GM03348 (cell line): ENCODE measurements at places on chromosomes 4 and X.

- DNase-seq: peak; percentile 27
Observed at GRCh38 chrX:102832661-102833060, 104.4 kb upstream of the RAB40AL start.

- DNase-seq: no peak
Observed at GRCh38 chr4:180706766-180707165, 1536.4 kb upstream of the TENM3 start.

- peak; percentile 42 for DNase-seq
Observed at GRCh38 chrX:44873415-44874276, 658 bp downstream of the KDM6A start.

DNA sequence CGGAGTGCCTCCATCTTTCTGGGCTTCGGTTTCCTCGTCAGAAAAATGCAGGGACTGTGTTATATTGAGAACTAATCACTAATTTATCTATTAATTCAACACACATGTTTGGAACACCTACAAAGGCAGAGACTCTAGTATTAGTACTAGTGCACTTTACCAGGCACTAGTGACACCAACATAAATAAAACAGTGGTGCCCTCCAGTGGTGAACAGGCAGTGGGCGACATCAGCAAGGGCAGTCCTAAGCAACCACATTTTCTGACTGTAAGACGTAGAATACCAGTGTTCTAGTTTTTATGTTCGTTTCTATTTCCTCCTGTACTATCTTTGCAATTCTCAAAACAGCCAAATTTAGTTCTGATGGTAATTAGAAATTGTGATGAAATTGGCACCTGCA lies 69.1 kb upstream of the UCP1 start:
- DNase-seq: peak; percentile 30

- no peak for DNase-seq
Observed at GRCh38 chr4:20625426-20625825, 74.8 kb upstream of the PACRGL start.

DNA sequence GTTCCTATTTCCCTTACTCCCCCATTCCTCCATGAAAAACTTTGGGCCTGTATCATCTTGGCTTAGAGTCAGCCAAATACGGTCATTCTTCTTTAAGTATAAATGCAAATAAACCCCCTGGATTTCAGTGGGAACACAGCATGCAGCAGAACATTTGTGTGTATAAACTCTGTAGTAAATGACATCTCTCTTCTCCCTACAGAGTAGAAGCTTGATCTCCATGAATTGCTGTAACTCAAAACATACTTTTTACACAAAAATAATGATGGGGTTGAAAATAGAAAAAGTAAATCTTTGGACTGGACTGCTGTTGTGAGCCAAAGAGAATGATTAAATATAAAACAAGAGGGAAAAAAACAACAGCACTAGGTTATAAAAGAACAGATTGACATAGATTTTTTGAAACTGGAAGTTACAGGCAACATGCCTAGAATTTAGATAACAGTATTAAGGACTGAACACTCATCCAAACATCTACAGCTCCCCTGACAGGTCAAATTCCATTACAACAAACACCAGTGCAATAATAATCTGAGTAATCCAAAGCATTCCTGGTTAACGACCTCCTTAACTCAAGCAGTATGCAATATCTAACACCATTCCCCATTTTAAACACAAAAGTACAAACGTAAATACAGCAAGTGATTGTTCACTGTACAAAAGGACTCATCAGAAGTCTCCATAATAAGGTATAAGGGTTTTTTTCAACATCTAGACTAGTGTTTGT lies 30.7 kb downstream of the TSPAN5 start:
- DNase-seq: peak; percentile 67

GRCh38 chrX:107674480-107675364 lies 46.4 kb downstream of the PRPS1 start:
- peak; percentile 11 for DNase-seq

DNA sequence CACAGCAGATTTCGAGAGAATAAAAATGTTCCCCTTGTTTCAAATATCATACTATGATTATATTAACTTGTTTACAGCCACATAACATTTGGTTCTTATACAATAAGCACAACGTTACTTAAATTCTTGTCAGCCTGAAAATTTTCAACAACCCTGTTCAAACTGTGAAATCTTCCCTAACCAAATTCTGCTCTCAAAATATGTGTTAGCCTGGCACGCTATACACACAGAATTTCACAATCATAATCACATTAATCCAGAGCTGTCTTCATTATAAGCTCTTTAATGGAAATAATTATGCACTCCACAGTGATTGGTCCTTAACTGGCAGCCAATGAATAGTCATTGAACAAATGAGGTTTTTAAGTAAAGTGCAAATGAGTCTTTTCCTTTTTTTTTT lies 7.3 kb upstream of the PRSS12 start:
- DNase-seq: no peak

DNA sequence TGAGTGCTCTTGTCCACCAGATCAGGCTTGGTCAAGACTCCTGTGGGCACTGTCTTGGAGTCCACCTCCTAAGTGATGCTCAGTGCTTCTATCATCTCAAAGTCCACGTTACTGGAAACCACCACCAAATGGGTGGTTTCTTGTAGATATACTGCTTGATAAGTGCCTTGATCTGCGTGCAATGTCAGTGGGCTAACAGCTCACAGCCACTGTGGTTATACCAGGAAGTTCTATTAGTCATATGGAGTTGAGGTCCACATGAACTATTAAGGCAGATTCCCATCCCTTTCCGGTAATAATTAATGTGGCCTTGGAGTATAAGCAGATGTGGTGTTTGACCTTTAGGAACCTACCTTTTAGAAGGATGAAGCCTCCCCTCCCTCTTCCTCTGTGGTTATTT lies 161.9 kb downstream of the ZNF518B start:
- no peak for DNase-seq

- peak; percentile 3 for DNase-seq
Observed at GRCh38 chr4:124947622-124948265, 235.2 kb upstream of the ANKRD50 start.

GRCh38 chr4:124449881-124450280 lies 262.7 kb downstream of the ANKRD50 start:
- peak; percentile 15 for DNase-seq

- DNase-seq: peak; percentile 62
Observed at GRCh38 chr4:76765473-76766183, 132.3 kb downstream of the SOWAHB start.

DNA sequence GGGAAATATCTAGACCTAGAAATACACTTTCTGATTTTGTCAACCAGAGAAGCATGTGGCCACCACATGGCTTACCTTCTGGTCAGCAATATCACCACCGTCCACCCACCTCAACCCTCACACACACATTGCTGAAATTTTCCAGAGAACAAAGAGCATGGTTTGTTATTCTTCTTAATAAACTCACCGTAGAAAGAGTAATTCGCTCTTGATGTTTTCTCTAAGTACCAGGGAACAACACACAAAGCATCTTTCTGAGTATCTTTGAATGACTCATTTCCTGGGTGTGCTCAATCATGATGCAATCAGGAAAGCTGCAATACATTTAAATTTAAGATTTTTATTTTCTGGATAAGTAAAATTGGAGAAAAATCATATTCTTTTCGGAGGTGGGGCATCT lies 24.7 kb upstream of the LRAT start:
- peak; percentile 30 for DNase-seq

DNA sequence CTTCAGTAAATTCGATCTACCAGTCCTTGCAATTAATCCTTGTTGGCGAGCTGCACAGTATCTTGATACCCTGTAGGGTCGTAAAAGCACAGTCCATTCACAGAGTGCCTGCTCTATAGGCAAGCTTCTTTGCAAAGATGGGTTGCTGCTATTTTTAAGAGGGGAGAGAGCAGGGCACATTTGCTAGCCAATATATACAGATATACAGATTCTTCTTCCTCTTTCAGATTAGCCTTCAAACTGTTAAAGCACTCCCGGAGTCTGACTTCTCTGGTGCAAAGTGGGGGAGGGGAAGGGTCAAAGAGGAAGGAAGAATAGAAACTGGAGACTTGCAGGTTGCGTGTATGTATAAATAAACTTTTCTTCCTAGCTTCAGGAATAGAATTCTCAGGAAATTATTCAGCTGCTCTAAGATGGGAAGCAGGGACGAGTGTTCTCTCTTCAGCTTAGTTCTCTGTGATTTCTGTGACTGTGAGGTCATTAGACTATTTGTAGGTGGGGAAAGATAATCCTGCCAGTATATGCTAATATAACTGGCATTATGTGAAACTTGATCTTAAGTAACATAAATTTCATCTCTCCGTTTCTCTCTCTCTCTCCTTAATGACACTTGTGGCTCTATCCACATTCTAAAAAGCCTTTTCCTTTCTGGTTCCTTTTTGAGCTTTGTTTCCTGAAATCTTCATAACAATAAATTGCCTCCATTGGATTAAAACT lies at the start of gene CYSLTR1:
TSS of gene CYSLTR1 (minus strand) at position 242 of the 717 bp plus-strand sequence. CDS start 53,865 bp downstream, outside the sequence.
- no peak for DNase-seq

DNA sequence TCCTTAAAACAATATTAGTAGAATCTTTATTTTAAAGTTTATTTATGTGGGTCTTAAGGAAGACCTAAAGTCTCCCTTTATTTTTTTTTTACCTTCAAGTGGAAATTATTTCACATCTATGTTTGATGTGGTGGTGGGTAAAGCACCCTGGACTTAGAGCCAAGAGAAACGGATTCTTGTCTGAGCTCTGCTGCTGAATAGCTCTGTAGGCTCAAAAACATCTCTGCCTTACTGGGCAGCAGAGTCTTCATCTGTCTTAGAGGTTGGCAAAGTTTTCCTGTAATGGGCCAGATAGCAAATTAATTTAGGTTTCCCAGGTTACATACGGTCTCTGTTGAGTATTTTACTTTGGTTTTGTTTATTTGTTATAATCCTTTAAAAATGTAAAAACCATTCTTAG lies 136.5 kb downstream of the CEP135 start:
- DNase-seq: no peak

- no peak for DNase-seq
Observed at GRCh38 chr4:168867128-168867527, 142.9 kb downstream of the CBR4 start.

DNA sequence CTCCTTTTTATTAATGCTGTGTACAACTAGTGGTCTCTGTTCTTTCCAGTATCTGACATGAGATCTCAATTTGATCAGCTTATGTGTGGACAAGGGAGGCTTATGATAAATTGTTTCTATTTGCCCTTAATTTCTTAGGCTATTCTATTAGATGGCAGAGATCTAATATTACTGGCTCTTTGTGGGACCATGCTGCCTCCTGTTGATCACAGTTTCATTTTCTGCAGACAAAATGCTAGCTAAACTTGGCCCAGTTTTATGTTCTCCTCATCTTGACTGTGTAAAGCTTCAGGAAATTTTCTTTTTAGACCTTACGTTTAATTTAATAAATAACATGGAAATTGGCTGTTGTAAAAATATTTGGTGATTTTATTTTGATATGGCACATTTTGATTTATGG lies 627.1 kb upstream of the AADAT start:
- no peak for DNase-seq

- DNase-seq: no peak
Observed at GRCh38 chr4:40197879-40198689, 1.3 kb downstream of the RHOH start.

- peak; percentile 86 for DNase-seq
Observed at GRCh38 chr4:26028793-26029567, 115.0 kb downstream of the SMIM20 start.

DNA sequence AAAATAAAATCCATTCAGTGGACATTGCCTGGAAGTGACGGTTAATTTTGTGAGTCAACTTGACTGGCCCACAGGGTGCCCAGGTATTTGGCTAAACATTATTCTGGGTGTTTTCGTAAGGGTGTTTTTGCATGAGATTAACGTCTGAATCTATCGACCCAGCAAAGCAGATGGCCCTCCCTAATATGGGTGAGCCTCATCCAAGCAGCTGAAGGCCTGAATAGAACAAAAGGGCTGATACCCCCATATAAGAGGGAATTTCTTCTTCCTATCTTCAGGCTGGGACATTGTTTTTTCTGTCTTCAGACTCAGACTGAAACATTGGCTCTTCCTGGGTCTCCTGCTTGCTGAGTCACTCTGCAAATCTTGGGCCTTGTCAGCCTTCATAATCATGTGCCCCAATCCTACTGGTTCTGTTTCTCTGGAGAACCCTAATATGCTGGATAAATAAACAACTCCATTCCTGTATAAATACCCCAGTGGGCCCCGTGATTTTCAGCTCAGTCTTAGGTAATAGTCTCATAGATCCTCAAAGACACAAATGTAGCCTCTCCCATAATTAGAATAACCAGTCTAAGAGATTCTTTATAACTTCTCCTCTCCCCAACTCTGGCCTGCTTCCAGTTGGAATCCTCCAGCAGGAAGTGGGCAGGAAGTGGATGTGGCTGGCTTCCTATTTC lies 33.1 kb upstream of the DDX3X start:
- DNase-seq: peak; percentile 8

GRCh38 chrX:107935664-107936433 lies 46.3 kb downstream of the TEX13B start:
- DNase-seq: peak; percentile 10

DNA sequence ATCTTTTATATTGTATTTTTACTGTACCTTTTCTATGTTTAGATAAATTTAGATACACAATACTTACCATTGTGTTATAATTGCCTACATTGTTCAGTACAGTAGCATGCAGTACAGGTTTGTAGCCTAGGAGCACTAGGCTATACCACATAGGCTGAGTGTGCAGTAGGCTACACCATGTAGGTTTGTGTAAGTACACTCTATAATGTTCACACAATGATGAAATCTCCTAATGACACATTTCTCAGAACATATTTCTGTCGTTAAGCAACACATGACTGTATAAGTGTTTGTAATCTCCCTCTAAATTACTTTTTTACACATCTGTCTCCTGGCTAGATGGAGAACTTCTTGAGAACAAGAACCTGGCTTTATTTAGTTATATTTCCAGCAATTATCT lies 40.3 kb downstream of the UCHL1 start:
- no peak for DNase-seq

DNA sequence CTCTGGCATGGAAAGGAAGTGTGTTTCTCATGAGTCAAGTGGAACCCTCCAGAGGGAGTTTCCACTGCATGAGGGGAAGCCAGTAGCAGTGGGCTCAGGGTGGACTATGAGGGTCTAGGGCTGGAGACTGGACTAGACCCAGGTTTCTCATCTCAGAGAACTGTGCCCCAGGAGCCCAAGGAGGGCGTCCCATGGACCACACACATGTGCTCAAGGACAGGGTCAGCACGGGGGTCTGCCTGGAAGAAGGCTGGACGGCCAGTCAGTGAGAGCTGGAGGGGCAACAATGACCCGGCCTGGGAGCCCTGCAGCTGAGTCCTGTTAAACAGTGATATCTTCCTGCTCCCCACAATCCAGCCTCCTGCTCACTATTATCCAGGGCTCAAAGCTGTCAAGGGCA lies 5.8 kb upstream of the CTSO start:
- no peak for DNase-seq

DNA sequence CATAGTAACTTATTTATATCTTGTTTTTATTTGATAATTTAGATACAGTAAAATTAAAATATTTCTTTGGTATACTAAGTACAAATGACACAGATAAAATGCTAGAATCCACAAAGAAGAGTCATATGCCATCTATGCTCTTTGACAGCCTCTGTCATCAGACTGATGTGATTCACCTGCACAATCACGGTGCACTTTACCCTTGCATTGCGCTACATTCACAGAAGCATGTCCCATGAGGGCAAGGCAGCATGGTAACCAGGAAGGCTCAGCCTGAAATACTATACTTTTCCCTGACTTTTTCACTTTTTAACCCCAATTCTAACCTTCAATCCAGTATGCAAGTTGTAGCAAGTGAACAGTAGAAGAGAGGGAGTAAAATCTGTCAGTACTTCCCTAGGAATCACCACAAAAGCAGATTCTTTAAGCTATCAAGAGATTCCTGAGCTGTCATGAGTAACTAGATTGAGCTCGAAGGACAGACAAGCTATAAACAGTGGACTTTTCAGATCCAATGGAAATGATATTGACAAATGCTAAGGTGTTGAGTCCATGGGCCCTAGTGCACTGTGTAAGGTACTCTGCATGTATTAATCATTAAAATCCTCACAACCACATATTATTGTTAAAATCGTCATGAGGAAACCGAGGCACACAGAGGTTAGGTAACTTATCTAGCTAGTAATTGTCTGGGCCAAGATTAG lies 14.2 kb downstream of the SEC24D start:
- DNase-seq: no peak
